ENCODE measurements at places on chromosomes 11 and 22. TPM values are rescaled to one million over a fixed set of nuclear protein-coding genes. Genes with fewer than 3 reads are reported as not detected.
A peak's percentile ranks its signal among the peaks of the same experiment; 100 is the strongest.

GRCh38 chr22:32882774-32883530 is 81.4 kb downstream of the TIMP3 start:
- DNase-seq = no peak

- DNase-seq = peak; percentile 49
Observed at GRCh38 chr11:122754553-122755322, 83.6 kb upstream of the CRTAM start.

DNA sequence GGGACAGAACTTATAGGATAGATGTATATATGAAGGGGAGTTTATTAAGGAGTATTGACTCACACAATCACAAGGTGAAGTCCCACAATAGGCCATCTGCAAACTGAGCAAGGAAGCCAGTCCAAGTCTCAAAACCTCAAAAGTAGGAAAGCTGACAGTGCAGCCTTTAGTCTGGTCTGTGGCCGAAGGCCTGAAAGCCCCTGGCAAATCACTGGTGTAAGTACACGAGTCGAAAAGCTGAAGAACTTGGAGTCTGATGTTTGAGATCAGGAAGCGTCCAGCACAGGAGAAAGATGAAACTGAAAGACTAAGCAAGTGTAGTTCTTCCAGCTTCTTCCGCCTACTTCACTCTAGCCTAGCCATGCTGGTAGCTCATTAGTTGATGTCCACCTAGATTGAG is 799.6 kb upstream of the ARHGAP42 start:
- DNase-seq = no peak

The DKK3 gene
- 316 TPM for total RNA-seq

Measured in fibroblast of villous mesenchyme (primary cell).